ENCODE measurements at places on chromosomes 7 and 10. TPM values are rescaled to one million over a fixed set of nuclear protein-coding genes. Genes with fewer than 3 reads are reported as not detected.

The SRRM3 gene
- not detected for total RNA-seq

The USP54 gene
- 6.7 TPM for total RNA-seq

The FAM25C gene
- total RNA-seq: not detected

The LRRN3 gene
- total RNA-seq: 154 TPM

The CYP2C19 gene
- not detected for total RNA-seq

The CALN1 gene
- not detected for total RNA-seq

The TLX1 gene
- not detected for total RNA-seq

The INMT gene
- 0.12 TPM for total RNA-seq

The CNNM1 gene
- not detected for total RNA-seq

The ITGA8 gene
- not detected for total RNA-seq

The CALML3 gene
- total RNA-seq: not detected

The PTF1A gene
- not detected for total RNA-seq

The SPDYE18 gene
- 0.70 TPM for total RNA-seq

The MYH16 gene
- total RNA-seq: not detected

The FXYD4 gene
- total RNA-seq: 0.37 TPM

The KLF14 gene
- not detected for total RNA-seq

The C10orf143 gene
- total RNA-seq: 2.7 TPM

The GALNT17 gene
- not detected for total RNA-seq

The EPO gene
- total RNA-seq: not detected

The ACHE gene
- 0.23 TPM for total RNA-seq

The BLVRA gene
- total RNA-seq: 46.9 TPM

The PILRA gene
- 1.3 TPM for total RNA-seq

The TMEM236 gene
- 0.06 TPM for total RNA-seq

The CCDC7 gene
- 19.3 TPM for total RNA-seq

The CHST15 gene
- total RNA-seq: 0.09 TPM

The TMEM270 gene
- total RNA-seq: not detected
